ENCODE measurements at places on chromosomes 11 and 22. TPM values are rescaled to one million over a fixed set of nuclear protein-coding genes. Genes with fewer than 3 reads are reported as not detected.

GRCh38 chr11:44797886-44798606 is 71.3 kb downstream of the TSPAN18 start:
- no peak for DNase-seq

DNA sequence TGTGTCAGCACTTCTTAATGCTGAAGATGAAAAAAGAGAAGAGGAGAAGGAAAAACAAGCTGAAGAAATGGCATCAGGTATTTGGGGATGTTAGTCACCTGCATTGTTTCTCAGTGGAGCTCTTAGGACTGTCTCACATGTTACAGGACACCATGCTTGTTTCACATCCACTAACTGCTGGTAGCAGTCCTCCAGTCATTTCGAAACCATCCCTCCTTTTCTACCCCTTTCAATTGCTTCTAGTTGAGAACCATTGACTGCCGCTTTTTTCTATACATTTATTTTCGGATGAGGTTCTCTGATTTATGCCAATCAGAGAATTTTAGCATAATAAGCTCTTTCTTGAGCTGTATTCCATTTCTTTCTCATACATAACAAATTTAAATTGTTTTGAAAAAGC is 21.5 kb downstream of the BIRC2 start:
- DNase-seq, result no peak

- DNase-seq, result no peak
Observed at GRCh38 chr22:49946612-49947295, 13.8 kb upstream of the PIM3 start.

- no peak for DNase-seq
Observed at GRCh38 chr11:103544874-103545273, 435.6 kb downstream of the DYNC2H1 start.

DNA sequence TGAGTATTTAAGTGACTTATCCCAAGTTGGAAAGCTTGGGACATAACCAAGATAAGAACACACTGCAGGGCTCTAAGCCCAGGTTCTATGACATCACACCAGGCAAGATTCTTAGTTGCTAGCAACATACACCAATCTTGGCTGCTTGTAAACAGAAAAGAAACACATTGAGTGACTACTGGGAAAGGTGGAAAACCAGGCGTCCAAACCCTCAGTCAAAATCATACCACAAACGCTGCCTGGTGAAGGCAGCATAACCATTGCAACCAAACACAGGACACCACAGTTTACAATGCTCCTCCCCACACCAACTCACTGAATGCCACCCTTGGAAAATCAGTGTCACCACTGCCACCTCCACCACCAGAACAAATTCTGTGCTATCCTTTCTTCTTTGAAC is 379.9 kb downstream of the TTC28 start:
- DNase-seq, result peak; percentile 72

DNA sequence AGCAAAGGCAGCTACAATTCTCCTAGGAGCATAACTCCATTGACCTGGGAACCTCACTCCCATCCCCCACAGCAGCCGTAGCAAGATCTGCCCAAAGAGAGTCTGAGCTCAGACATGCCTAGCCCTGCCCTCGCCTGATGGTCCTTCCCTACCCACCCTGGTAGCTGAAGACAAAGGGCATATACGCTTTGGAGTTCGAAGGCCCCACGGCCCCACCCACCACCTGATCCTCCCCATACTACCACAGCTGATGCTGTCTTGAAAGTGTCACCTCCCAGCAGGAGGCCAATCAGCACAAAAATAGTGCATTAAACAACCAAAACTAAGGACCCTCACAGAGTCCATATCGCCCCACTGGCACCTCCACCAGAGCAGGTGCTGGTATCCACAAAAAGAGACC is 22.6 kb upstream of the GNAZ start:
- DNase-seq, result no peak

DNA sequence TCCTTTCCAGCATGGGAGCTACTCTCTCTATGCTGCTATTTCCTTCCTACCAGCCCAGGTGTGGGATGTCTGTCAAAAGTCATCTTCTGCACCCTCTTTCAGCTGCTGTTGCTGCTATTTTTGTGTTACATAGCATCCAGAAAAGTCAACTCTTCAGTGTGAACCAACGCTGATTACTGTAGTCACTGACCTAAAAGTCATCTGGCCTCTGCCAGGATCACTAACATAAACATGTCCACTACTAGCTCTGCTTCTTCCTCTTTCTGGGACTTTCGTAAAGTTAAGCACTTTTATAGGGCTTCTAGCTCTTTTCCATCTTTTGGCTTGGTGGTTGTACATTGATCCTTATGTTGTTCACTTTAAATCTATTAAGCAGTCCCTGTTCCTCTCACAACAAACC is 90.2 kb upstream of the CARD18 start:
- no peak for DNase-seq

- DNase-seq, result no peak
Observed at GRCh38 chr11:60905047-60905446, 1.3 kb downstream of the PRPF19 start.

Gene PHOX2A
- 0.21 TPM for polyA plus RNA-seq

Gene C11orf86
- polyA plus RNA-seq, result not detected

Gene GRM5
- 0.05 TPM for polyA plus RNA-seq
